ENCODE measurements at places on chromosomes 6 and 20.
A peak's percentile ranks its signal among the peaks of the same experiment; 100 is the strongest.

- no peak for DNase-seq
Observed at GRCh38 chr6:157891544-157892362, 68.7 kb downstream of the SNX9 start.

DNA sequence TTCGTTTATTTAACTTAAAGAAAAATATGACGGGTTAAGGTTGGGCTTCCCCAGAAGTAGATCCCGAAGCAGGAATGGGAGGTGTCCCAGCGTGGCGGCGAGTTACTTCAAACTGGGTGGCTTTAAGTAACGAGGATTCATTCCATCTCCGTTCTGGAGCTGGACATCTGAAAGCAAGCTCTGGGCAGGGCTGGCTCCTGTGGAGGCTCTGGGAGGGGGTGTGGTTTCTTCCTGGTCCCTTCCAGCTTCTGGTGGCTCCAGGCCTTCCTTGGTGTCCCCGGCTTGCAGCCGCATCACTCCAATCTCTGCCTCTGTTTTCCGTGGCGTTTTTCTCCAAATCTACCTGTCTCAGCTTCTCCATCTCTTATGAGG lies 47.3 kb upstream of the BHLHE23 start:
- DNase-seq: no peak

DNA sequence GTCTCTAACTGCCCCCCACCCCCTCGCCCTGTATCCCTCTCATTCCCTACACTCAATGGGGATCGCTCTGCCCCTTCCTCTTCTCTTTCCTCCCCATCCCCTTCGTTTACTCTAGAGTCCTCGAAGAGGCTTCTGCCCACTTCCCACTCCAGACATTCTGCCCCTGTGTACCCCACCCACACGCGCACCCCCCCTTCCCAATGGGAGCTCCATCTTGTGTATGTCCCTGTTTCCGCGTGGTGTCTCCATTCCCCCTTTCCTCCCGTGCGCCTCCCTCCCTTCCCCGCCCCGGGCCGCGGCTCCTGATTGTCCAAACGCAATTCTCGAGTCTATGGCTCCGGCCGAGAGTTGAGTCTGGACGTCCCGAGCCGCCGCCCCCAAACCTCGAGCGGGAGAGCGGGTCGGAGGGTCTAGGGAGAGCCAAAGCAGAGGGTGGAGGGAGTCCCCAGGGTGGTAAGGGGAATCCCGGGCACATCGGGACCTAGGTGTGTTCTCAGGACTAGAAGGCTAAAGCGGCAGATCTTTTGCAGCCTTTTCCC lies 679 bp upstream of the RING1 start:
- DNase-seq: no peak

- DNase-seq: no peak
Observed at GRCh38 chr6:137589067-137589848, 95.1 kb upstream of the OLIG3 start.

DNA sequence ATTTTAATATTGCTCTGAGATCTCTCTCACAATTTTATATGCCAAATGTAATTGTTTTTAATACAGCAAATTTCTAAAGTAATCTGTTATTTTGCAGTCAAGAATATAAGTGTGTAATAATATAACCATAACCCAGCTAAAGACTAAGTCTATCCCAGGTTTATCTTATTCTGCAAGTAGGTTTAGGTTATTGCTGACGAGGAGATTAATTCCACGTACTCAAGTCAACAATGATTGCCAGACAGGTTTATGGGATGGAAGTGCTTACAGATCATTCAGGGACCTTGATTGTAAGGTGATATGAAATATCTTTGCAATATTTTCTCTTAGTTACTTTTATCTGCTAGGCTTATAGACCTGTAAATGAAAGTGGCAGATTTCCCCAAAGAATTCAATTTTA lies 698.3 kb downstream of the HDGFL1 start:
- no peak for DNase-seq

DNA sequence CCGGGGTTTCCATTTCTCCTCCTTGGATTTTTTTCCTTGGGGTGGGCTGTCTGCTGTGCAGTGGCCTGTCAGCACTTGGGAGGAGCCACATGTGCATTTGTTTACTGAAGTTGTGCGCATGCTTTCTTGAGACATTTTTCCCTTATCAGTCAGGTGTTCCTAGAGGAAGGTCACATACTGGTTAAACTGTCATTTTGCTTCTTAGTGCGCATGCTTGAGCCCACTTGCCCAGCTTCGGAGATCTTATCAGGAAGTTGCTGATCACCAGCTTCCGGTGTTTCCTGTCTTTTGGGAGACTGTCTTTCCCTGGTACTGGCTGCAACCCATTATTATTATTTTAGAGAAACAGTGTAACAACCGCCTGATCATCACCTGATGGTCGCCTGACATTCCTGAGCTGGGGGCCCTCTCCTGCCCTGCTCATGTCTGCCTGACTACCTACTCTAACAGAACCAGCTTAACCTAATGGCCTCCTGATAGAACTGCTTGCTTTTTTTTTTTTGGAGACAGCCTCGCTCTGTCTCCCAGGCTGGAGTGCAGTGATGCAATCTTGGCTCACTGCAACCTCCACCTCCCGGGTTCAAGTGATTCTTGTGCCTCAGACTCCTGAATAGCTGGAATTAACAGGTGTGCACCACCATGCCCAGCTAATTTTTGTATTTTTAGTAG lies 378 bp upstream of the ERVFRD-1 start:
- no peak for DNase-seq

DNA sequence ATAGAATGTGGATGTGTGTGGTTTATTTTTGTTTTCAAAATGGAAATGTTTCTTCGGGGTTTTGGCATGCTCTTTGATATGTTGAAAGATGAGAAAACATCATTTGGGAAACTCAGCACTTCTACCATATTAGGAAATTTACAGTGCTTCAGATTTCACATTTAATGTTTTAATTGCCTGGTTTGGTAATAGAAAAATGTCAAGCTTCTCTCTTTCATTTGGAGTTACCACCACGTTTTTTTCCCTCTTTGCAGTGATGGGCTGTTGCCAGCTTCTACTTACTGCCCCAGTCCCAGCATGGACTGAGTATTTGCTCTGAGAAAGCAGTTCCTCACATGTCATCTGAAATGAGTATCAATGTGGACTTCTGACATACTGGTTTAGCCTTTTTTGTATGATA lies 267.7 kb downstream of the PRL start:
- DNase-seq: no peak

DNA sequence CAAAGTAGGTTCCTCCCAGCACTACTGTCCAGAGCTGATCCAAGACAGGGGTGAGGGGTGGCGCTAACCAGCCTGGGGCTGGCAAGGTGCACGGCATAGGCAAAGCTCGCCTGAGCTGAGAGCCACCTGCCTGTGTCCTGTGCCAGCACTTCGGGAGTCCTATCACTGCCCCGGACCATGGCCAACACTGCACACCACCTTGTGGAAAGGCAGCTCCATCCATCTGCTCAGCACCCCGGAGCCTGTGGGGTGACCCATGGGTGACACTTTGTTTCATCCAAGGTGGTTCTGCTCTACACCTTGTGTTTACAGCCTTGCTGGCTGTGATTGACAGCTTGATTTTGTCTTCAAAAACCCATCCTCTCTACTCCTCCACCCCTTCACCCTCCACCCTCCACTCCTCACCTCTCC lies 32.9 kb upstream of the GATA5 start:
- no peak for DNase-seq

GRCh38 chr20:732727-733126 lies 35.6 kb downstream of the SLC52A3 start:
- DNase-seq: no peak

GRCh38 chr6:33905071-33905609 lies 101.3 kb upstream of the MLN start:
- DNase-seq: no peak

GRCh38 chr6:32118782-32119628 lies 9.0 kb downstream of the ATF6B start:
- no peak for DNase-seq

DNA sequence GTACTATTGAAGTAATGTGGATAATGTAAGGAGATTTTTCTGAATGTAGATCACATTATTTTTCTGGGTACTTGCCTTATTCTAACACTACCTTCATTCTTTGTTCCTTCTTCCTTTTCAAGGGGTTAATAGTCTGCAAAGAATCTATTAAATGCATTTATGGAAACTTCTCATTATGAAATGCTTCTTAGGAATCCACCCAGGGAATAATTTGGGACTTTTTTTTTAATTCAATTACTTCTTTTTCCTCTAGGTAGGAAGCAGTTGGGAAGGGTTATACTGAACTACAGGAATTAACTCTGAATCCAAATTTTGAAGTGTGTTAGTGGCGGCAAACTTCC lies 173.1 kb downstream of the FOXA2 start:
- DNase-seq: no peak

DNA sequence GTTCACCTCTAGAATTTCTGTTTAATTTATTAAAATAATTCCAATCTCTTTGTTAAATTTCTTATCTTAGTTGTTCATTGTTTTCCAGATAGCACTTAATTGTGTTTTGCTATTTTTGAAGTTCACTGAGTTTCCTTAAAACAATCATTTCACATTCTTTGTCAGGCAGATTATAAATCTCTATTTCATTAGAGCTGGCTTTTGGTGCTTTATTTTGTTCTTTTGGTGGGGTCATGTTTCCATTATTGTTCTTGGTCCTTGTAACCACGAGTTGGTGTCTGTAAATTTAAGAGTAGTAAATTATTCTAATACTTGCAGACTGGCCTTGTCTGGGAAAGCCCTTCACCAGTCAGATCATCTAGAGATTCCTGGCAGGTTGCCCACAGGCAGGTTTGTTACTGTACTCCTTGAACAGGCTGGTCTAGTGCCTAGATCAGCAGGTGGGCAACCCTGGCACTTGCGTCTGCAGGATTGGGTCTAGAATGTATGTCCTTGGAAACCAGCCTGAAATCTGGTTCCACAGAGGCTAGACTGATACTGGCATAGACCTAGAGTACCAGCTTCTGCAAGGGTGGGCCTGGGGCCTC lies 110.4 kb downstream of the ADGB start:
- DNase-seq: no peak

DNA sequence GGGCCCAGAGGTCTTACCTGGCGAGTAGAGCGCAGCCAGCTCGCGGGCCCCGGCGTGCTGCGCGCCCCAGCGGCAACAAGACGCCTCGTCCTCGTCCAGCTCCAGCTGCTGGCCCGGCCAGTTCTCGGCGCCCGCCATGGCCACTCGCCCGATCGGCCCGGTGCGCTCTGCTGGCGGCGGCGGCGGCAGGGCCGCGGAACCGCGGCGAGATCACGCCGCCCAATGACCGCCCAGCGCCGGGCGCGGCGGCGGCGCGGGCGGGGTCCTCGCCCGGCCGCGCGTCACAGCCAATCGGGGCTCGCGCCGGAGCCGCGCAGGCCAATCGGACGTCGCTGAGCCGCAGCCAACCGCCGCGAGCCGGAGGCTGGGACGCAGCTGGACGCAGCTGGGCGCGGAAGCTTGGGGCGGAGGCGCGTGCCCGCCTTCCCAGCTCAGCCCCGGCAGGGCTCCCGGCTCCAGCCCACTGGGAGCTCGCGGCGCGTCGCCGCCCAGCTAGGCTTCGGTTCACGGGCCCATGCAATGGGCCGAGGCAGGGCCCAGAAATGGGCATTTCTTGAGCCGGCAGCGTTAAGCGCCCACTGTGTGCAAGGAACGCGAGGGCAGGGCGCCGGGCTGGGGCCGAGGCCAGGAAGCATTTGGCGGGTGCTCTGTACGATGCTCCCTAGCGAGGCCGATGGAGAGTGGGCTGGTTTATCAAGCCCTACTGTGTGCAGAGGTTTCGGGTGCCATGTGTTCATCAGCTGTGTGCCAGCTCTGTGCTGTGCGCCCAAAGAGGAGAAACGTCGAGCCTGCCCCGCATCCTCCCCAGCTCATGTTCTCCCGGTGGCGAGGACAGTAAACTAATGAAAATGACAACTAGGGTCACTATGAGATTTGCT lies at the start of gene PEDS1:
Gene PEDS1, minus strand, starts transcription at position 224 of the 878 bp plus-strand sequence. Its CDS starts 86 bp downstream, at position 138.
- DNase-seq: peak; percentile 93

- DNase-seq: no peak
Observed at GRCh38 chr6:85237478-85237877, 212.4 kb upstream of the NT5E start.

All from cortex of kidney (tissue), 1 donor.